ENCODE measurements at places on chromosomes 2 and 18.

DNA sequence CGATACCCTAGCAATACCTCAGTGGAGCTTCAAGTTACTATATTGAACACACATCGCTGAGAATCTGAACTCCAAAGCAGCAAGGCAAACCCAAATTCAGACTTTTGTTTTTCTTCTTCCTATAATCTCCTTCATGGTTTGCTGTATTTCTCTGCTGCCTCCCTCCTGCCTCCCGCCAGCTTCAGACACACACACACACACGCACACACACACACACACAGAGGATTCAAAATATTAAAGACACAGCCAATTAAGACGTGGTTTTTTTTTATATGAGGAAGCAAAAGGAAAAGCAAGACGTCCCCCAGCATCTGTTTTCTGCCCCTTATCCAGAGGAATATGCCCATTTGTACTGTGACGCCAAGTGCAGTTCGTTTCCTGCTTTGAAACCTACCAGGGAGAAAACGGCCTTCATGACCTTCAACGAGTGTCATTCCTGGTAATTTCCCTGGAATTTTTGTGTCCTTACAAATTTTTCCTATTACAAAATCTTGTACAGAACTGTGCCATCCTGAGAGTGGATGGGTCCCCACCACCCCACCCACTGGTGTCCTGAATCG lies 547.9 kb upstream of the ID2 start:
- no peak for DNase-seq

- DNase-seq, result no peak
Observed at GRCh38 chr2:154912215-154912614, 213.7 kb downstream of the KCNJ3 start.

GRCh38 chr18:23877371-23877770 lies 137.2 kb upstream of the TTC39C start:
- no peak for DNase-seq

GRCh38 chr18:31744321-31745067 lies 16.2 kb downstream of the SLC25A52 start:
- DNase-seq, result no peak

DNA sequence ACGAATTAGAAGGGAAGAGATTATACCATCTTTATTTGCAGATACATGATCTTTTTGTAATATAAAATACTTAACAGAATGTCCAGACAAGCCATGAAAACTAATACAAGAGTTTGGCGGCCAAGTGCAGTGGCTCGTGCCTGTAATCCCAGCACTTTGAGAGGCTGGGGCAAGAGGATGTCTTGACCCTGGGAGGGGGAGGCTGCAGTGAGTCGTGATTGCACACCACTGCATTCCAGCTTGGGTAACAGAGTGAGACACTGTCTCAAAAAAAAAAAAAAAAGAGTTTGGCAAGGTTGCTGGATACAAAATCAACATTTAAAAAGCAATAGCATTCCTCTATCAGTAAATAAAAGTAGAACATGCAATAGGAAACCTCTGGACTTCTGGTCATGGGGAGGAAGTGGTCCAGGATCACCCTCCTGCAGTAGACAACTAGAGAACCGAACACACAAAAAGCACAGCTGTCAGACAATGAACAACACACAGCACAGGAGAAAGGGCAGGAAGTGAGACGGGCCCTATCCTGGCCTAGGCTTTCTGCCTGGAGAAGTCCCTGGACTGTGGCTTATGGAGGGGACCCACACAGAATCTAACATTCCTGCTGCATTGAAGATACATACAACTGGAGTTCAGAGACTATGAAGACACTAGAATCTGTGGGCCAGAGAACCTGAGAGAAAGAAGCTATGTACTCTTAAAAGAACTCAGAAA lies 118.9 kb upstream of the ARL4C start:
- DNase-seq, result no peak

DNA sequence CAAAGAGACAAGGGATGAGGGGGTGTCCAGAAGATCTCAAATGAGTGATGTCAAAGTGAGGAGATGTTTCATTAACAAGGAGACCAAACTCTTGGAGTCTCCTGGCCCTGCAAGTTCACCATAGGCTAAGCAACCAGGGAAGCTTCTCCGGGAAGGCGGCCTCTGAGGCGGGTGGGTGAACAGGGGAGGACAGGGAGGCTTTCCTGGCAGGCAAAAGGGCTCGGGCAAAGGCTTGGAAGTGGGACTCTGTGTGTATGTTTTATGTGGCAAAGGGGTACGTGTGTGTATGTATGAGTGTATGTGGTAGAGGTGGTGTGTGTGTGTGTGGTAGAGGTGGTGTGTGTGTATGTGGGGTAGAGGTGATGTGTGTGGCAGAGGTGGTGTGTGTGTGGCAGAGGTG lies 163.9 kb downstream of the DYSF start:
- DNase-seq, result no peak

- no peak for DNase-seq
Observed at GRCh38 chr2:164622338-164623106, 1.2 kb upstream of the GRB14 start.

GRCh38 chr2:61841286-61841685 lies 12.6 kb downstream of the FAM161A start:
- DNase-seq, result no peak

DNA sequence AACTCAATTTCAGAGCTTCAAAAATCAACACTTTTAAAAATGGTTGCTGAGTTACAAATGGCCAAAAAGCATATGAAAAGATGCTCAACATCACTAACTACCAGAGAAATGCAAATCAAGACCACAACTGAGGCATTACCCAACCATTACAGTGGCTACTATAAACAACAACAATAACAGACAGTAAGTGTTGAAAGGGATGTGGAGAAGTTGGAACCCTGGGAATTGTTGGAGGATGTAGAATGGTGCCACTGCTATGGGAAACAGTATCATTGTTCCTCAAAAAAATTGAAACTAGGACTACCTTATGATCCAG lies 173.3 kb upstream of the SPRED2 start:
- DNase-seq, result no peak

GRCh38 chr2:188142636-188143295 lies 148.9 kb upstream of the GULP1 start:
- no peak for DNase-seq

DNA sequence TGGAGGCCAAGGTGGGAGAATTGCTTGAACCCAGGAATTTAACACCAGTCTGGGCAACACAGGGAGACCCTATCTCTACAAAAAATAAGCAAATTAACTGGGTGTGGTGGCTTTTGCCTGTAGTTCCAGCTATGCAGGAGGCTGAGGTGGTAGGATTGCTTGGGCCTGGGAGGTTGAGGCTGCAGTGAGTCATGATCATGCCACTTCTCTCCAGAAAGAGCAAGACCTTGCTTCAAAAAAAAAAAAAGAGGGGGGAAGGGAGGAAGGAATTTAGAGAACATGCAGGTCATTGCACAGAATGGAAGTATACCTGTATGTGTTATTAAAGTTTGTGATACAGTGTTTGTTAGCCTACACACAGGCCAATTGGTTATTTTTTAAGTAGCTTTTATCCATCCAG lies 25.8 kb downstream of the PKP4 start:
- DNase-seq, result no peak

Measured in HEK293T (cell line).